ENCODE measurements at places on chromosomes 5 and 9.

DNA sequence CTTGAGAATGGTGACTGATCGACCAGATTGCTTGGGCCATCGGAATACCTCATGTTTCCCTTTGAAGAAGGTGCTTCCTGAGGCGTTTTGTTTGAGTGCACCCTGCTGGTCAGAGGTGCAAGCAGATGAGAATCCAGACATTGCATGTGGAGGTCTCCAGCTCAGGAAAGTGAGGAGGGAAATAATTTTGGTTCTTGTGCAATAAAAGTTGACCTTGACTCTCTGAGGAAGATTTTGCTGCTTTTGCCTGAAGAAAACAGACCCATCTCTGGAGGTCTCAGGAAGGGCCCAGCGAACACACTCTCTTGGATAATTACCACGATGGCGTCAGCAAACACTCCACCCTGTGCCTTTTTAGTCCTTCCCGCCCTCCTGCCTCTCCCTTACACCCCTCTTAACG is 69.7 kb downstream of the GRAMD2B start:
- DNase-seq: no peak

GRCh38 chr5:133275631-133276030 is 223.8 kb downstream of the HSPA4 start:
- DNase-seq: no peak

DNA sequence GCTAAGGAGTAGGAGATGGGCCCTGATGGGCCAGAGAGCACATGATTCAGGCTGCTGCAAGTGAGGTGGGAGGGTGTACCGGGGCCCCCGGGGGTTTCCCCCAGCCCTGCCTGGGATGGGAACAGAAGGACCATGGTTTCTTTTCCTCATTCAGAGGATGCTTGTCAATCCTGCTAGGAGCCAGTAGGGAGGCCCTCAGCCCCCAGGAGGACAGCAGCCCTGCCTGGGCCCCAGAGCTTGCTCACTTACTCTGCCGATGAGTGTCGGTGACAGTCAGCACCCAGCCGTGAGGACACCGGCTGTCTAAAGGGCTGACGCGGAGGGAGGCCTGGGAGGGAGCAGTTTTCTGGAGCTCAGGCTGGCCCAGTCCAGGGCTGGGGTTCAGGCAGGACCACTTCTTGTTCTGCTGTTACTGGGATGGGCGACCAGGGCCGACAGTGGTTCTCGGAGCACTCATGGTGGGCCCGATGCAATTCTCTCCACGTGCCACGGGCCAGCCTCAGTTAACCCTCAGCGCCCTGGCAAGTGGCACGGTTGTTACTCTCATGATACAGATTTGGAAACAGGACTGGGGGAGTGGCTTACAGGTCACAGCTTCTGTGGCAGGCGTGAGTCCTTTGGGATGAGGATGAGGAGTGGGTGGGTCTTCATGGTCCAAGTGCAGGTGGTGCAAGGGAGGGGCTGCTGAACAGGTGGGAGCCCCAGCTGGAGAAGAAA is 1.8 kb downstream of the ARRDC1 start:
- no peak for DNase-seq

- DNase-seq: no peak
These were observed 63.5 kb upstream of the MOCS2 start for GRCh38 chr5:53173083-53173482.

DNA sequence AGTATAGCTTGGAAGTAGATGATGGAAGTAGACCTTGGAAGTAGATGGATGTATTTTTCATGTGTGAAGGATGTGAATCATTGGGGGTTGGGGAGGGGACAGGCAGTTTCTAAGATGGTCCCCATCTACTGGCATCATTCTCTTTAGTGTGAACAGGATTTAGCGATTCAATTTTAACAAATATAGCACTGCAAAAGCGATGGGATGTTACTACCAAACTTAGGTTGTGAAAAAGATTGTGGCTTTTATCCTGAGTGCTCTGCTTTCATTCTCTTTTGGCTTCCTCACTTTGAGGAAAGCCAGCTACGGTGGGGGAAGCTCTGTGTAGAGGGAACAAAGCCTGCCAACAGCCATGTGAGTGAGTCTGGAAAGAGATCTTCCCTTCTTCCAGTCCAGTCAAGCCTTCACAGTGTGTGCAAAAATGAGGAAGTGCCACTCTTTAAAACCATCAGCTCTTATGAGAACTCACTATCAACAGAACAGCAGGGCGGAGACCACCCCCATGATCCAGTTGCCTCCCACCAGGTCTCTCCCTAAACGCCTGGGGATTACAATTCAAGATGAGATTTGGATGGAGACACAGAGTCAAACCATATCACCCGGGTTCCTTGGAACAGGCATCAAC is 441.4 kb downstream of the SH3GL2 start:
- DNase-seq: no peak

DNA sequence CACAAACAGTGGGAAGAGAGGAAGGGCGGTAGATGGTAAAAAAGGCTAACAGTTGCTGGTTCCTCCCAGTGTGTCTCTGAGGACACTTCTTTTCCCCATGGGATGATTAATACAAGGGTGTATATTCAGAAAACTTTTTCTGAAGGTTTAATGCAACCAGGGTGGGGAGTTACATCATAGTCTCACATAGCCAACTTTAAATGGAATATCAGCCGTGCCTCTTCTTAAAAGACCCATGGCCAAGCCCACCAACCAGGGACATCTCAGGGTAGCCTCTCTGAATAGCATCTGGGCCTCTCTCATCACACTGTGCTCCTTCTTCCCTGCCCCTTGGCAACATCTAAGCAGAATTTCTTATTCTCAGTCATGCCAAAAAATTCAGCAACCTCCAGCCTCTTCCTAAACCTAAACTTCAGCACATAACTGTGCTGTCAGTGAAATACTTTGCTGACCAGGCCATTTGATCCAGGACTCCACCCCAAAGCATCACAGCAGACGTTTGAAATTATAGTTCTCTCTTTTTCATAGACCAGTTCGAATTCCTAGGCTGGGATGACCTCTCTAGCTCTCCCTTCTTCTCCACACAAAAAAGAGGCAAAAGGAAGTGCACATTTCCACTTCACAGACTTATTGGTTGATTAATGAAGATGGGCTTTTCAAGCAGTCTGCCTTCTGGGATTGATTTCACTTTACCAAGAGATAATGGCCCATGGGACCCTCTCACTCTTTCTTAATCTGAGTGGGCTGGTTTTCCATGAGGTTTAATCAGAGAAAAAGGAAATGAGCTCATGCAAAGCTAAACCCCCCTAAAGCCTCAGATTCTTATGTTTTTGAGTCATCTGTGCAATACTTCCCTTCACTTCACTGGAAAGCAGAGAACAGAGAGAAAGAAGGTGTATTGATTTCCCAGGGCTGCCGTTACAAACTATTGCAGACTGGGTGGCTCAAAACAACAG is 85.1 kb upstream of the RAI14 start:
- no peak for DNase-seq

GRCh38 chr5:79585116-79585515 is 27.1 kb upstream of the TENT2 start:
- no peak for DNase-seq

DNA sequence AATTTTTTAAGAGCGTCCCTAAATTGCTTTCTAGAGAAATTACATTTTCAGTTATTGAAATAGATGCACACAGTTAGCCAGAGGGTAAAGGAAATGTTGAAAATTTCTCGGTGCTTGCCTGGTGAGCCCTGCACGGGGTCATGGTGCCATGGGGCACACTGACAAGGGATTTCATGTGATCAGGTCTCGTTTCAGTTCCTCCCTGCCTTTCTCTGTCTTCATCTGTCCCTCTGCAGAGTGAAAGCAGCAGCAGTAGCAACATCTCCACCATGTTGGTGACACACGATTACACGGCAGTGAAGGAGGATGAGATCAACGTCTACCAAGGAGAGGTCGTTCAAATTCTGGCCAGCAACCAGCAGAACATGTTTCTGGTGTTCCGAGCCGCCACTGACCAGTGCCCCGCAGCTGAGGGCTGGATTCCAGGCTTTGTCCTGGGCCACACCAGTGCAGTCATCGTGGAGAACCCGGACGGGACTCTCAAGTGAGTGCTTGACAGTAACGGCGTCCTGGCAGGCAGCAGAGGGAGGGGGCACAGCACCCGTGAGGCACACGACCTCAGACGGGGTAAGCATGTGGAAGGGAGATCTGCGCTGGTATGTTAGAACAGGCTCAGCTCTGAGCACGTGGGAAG is 89.1 kb upstream of the OTULINL start:
- DNase-seq: no peak

- DNase-seq: no peak
These were observed 154.4 kb upstream of the GRAMD2B start for GRCh38 chr5:126268697-126269315.

DNA sequence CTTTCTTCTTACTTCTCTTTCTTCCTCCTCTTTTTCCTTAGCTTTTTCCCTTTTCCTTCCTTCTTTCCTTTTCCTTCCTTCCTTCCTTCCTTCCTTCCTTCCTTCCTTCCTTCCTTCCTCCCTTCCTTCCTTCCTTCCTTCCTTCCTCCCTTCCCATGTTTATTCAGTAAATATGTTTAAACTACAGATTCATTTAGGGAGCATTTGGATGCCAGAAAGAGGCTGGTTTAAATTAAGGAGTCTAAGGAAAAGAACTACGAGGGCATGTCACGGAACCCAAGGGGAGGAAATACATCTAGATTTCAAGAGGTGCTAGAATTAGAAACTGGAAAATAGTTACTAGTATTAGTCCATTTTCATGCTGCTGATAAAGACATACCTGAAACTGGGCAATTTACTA is 320.0 kb upstream of the ARRDC3 start:
- DNase-seq: no peak

DNA sequence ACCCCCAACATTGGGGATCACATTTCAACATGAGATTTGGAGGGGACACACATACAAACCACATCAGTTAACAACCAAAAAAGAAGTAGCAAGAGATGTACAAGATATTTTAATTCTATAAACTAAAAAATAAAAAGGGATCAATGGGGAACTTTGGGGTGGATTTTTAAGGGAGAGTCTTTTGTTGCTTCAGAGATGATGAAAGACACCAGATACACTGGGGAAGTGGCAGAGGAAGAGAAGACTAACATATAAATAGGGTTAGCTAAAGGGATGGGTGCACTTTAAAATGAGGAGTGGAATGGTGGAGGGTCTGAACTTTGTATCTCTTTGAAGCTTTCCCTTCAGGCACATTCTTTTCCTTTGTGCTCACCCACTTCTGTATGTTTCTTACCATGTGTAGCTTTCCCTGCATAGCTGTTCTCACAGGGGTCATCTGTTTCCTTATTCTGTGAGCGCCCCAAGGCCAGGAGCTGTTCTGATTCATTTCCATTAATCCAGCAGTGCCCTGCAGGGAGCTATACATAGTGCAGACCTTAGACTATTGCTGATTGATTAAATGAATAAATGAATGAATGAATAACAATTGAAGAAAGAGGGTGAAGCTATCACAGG is 531.6 kb upstream of the KLF4 start:
- no peak for DNase-seq

DNA sequence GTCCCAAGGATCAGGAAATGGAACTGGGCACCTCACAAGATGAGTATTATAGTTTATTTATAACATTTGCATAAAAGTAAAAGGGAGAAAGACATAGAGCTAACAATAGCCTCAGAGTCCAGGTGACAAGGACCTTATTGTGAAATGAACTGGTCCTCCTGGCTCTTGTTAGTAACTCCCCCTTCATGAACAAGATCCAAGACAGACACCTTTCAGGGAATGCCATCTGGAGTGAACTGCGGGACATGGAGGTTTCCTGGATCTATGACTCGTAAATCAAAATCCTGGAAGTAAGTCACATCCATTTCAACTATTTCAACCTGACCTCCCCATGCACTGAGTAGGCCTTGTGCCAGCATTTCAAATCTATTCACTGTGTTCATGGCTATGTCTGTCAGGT is 129.5 kb upstream of the GAS1 start:
- no peak for DNase-seq

DNA sequence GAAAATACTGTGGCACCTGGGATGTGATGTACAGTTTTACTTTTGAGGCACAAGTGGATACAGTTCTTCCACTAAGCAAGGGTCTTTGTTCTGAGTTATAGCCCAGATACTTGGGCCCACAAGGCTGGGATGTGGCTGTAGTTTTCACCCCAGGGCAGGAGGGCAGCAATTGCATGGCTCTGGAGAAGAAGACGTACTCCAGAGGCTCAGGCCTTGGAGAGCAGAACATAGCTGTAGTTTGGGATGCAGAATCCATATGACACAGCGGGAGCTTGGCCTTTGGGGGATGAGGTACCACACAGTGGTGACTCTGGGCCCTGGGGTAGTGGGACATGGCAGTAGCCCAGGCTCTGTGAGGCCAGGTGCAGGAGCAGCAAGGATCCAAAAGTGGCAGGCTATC is 110.8 kb upstream of the FSTL4 start:
- DNase-seq: no peak

DNA sequence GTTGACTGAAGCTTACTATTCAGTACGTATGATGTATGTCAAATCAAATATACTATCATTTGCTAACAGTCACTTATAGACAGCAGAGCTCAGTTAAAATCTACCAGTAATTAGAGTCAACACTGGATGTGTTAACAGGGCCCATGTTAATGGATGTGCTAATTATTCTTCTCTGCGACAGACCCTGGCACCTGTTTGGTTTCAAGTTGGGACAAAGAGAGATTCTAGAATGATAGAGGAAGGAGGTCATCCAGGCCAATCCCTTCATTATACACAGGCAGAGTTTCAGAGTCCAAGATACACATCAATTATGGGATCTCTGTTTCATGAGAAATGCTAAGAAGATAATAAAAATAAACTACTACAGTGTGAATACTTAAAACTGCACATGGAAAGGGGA is 615.0 kb downstream of the ZNF608 start:
- peak; percentile 25 for DNase-seq

GRCh38 chr5:141876628-141877355 is 1.4 kb downstream of the PCDH1 start:
- no peak for DNase-seq

DNA sequence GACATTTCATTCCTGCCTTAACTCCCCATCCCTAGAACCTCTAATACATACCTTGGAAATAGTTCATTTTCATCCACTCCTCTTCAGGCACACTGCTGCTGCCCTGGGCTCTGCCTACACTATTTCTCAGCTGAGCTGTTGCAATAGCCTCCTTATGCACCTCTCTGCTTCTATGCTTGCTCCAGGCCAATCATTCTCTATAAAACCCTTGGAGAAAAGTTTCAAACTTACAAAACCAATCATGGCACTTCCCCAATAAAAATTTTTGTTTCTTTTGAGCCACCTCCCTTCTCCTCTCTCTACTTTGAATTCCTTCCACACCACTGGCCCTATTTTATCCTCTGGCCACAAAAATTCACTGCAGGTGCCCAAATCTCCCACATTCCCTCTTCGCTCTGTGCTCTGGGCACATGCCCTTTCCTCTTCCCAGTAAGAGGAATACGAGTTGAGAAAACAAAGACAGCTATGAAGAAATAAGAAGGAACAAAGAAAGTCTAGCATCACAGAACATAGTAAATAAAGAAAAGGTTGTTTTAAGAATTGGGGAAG is 301.4 kb downstream of the ELAVL2 start:
- DNase-seq: no peak

GRCh38 chr9:137881591-137882505 is 4.3 kb downstream of the CACNA1B start:
- no peak for DNase-seq
